ENCODE measurements at places on chromosomes 3 and 15. TPM values are rescaled to one million over a fixed set of nuclear protein-coding genes. Genes with fewer than 3 reads are reported as not detected.
A peak's percentile ranks its signal among the peaks of the same experiment; 100 is the strongest.

Gene EBLN2
- total RNA-seq, result 28.1 TPM

- no peak for DNase-seq
Observed at GRCh38 chr3:99967796-99968195, 146.5 kb downstream of the FILIP1L start.

- peak; percentile 84 for DNase-seq
Observed at GRCh38 chr3:43691120-43691995, 620 bp downstream of the ABHD5 start.

DNA sequence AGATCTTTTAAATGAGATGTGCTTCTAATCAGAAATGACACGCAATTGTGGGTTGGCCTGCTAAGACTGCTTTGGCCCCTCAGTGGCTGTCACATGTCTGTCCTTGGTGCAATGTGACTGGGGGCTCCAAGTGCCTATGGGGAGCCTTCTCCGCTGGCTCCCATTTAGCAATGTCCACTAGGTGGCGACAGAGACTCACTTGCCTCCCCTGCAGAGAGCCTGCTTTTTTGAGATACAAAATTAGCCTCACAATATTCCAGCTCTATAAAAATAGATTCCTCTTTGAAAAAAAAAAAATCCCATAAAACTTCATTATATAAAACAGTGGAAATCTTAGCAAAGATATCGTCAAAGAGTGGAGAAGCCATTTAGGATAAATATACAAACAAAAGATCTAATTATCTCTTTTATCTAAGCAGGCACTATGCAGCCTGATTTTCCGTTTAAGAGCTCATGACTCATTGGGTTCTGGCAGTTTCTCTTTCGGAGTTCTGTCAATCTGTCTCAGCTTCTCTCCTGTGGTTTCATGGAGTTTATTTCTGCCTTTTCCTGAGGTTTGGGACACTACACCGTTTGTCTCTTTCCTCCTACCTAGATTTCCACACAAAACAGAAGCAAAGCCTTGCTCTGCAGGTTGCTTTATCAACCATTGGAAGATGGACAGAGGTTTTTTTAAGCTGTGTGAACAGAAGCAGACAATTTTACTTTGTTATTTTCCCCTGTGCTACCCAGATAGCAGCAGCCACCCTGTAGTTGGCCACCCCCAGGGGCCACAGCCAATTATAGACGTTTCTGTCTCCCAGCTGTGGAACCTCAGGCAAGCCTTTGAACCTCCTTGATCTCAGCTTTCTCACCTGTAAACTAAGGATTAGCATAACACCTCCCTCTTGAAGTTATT lies 68.4 kb upstream of the TNFAIP8L3 start:
- peak; percentile 88 for DNase-seq

GRCh38 chr15:99931703-99932603 lies 198.7 kb upstream of the LYSMD4 start:
- no peak for DNase-seq

- no peak for DNase-seq
Observed at GRCh38 chr3:9111866-9112265, 137.6 kb downstream of the SRGAP3 start.

DNA sequence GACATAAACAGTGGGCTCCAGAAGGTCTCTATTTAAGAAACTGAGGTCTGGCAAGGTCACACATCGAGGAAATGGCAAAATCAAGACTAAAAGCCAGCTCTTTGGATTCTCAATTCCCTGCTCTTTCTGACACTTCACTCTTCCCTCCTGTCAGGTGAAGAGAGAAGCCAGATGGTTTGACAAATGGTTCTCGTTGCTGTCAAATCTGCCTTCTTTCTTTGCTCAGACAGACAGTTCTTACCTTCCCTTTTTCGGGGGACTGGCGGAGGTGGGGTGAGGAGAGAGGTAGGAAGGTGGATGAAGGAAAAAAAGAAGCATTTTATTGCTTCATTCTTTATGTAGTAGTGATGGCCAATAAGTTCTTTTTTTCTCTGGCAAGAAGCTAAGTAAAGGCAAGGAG lies 133.4 kb downstream of the LPP start:
- DNase-seq, result no peak

DNA sequence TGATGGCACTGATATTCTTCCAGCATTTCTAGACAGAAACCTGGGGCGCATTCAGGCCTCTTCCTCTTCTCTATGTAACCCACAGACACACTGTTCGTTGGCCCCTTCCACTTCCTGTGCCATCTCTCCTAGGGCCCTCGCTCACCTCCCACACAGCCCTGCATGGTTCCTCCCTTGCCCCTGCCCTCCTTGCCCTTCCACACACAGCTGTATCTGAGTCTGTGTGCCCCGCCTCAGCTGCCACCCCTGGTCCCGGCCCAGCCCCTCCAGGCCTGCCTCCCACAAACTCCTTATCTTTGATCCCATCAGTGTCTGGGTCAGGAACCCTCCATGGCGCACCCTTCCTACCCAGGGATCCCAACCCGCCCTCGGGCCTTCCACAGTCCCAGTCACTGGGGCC lies 37.9 kb downstream of the RAB6B start:
- no peak for DNase-seq

Data from stomach (tissue), 19 donors.